ENCODE measurements at places on chromosomes 6 and 20. TPM values are rescaled to one million over a fixed set of nuclear protein-coding genes. Genes with fewer than 3 reads are reported as not detected.

CCN6 gene
- 3.8 TPM for polyA plus RNA-seq

TBC1D7 gene
- polyA plus RNA-seq = 36.3 TPM

DNA sequence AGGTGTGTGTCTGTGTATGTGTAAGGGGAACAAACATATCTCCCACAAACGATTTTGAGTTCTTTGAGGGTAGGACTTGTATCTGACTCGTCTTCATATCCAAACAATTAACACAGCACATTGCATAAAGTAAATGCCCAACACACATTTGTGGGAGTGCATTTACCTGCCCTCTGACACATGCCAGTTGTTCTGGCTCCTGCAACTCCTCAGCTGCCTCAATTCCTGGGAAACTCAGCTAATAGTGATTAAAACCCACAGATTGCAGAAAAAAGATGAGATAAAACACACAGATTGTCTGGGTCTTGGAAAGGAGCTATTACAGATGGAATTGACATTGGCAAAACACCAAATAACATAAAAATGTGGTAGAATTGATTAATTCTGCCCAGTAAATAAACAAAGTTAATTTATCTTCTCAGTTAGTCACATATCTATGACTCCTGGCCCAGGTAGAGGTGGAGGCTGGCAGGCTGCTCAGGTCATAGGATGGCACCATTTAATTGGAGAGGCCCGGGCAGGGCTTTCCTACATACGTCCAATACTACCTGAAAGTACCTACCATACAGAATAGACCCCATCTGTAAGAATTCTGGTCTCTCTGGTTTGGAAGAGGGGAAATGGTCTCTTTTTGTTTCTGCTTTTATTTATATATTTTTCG lies 71.5 kb upstream of the IFNGR1 start:
- no peak for DNase-seq

ANKRD66 gene
- polyA plus RNA-seq = not detected

- no peak for DNase-seq
These were observed 453.5 kb upstream of the SULF2 start for GRCh38 chr20:48238781-48239180.

GRCh38 chr6:34512738-34513115 lies 43.4 kb downstream of the SPDEF start:
- DNase-seq = no peak

DNA sequence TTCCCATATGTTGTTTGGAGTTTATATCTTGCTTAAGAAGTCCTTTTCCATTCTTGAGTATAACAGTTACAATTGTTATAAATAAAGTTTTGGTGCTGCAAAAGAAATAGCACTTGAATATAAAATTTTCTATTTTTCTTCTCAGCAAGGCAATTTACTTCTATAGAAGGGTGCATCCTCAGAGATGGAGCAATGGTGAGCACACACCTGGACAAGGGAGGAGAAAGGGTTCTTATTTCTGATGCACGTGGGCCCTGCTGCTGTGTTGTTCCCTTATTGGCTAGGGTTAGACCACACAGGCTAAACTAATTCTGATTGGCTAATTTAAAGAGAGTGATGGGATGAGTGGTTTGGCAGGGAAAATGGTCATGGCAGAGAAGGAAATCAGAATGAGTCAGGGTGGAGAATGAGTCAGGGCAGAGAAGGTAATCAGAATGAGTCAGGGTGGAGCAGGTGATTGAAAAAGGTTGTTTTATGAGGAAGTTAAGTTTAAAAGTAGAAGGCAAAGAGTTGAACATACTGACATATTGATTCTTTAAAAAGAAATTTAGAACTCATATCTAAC lies 38.0 kb downstream of the CST8 start:
- no peak for DNase-seq

SRC gene
- 47.6 TPM for polyA plus RNA-seq

PCNA gene
- 200 TPM for polyA plus RNA-seq

DNA sequence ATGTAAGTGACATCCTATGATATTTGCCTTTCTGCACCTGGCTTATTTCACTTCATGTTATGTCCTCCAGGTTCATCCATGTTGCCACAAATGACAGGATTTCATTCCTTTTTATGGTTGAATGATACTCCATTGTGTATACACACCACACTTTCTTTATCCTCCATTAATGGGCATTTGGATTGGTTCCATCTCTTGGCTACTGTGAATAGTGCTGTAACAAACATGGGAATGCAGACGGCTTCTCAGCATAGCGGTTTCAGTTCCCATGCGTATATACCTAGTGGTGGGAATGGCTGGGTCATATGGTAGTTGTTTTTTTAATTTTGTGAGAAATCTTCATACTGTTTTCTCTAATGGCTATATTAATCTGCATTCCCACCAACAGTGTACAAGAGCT lies 14.8 kb downstream of the MTHFD1L start:
- no peak for DNase-seq

PRDM13 gene
- polyA plus RNA-seq = not detected

Data from renal cortex interstitium (tissue), 15 donors.